ENCODE measurements at places on chromosomes 16 and 17.

GRCh38 chr17:76261421-76262215, 3.5 kb upstream of the UBALD2 start:
- no peak for DNase-seq

GRCh38 chr17:19313746-19314651, 48.5 kb downstream of the B9D1 start:
- DNase-seq = no peak

DNA sequence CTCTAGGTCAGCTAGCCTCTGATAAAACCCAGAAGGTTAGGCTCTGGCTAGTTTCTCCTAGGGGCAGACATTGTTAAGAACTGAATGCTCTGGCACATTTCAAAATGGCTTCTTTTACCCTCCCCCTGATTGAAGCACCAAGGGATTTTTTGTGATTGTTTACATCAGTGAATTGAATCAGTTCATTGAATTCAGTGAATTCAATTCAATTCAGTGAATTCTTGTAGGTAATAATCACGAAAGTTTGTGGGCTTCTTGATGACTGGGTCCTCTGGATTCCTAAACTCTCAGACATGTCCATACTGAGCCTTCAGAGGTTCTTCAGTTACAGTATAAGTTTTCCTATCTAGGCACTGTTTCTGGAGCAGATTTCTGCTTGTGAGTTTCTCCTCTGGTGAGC, 135.2 kb upstream of the ELAC2 start:
- no peak for DNase-seq

- no peak for DNase-seq
These were observed 19.2 kb downstream of the FLOT2 start for GRCh38 chr17:28878158-28878910.

- no peak for DNase-seq
These were observed 151.9 kb downstream of the MSI2 start for GRCh38 chr17:57408071-57408811.

DNA sequence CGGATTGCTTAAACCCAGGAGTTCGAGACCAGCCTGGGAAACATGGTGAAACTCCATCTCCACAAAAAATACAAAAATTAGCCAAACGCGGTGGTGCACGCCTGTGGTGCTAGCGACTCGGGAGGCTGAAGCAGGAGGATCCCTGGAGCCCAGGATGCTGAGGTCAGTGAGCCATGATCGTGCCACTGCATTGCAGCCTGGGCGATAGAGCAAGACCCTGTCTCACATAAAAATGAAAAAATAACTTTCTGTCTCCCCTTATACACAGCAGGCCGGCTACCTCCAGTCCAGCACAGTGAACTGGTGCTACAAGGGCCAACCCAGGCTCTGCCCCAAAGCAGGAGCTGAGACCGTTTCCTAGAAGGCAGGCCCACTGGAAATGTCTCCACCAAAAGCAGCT, 59.7 kb downstream of the YWHAE start:
- DNase-seq = no peak

GRCh38 chr17:27295945-27296344, 2.0 kb downstream of the WSB1 start:
- DNase-seq = no peak

DNA sequence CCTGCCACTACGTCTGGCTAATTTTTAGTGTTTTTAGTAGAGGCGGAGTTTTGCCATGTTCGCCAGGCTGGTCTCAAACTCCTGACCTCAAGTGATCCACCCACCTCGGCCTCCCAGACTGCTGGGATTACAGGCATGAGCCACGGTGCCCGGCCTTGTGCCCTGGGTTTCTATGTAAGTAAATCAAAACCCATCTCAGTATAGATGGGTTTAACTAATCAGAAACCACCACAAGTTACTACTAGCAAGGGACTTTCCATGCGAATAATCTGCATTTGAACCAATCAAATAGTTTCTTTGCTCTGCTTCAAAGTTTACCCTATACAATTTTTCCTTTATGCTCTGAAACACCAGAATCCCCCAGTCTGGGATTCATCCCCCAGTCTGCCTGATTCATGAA, 16.5 kb upstream of the EIF1 start:
- DNase-seq = no peak

DNA sequence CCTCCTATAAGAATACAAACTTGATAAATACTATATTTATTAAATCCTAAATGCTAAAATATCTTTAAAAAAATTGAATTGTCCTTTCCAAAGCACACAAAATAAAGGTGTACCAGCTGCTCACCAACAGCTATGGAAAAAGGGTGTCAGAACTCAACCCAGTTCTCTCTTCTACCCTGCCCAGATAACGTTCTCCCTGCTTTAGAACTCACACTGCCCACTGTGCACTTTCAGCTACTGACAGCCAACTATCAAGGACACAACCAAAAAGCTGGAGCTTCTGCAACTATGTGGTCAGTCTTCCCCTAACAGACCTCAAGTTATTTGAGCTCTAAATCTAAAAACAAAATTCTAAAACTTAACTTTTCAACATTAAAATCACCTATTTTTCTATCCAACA, 13.7 kb downstream of the AP1G1 start:
- no peak for DNase-seq

DNA sequence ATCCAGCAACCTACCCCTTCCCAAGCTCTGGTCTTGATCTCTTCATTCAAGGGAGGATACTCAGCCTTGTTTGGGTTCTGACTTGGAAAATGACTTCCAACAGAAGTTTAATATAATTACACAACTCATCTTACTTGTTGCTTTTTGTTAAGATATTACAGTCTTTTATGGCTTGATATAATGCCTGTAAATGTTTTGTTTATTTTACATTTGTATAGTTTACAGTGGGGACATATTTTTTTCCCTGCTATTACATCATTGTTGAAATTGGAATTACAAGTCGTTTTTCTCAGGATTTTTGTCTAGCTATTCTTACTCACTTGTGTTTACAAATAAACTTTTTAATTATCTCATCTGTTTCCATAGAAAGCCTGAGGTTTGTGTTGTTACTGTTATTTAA, 436.0 kb downstream of the CNTNAP4 start:
- no peak for DNase-seq

DNA sequence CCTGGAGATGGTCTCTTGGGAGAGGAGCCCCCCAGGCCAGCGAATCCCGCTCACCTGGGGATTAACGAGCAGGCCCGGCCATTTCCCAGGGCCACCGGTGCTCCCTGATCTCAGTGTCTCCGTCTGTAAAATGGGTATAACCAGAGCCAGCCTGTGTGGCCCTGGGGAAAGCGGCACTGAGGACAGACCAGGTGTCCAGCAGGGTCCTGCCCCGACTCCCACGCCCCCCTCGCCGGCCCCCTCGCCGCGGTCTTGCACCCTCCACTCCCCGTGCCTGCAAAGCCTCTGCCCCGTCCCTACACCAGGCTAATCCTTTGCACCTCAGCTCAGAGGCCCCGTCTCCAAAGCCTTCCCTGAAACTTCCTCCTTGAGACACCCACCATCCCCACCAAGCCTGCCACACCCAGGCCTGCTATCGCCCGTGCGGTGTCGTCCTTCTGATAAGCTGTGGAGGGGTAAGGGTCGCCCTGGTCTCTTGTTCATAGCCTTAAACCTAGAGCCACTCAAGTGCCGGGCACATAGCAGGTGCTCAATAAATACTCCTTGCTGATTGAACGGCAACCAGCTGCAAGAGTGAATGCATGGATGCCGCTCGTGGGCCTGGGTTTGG, 259.1 kb downstream of the C16orf95 start:
- DNase-seq = no peak

DNA sequence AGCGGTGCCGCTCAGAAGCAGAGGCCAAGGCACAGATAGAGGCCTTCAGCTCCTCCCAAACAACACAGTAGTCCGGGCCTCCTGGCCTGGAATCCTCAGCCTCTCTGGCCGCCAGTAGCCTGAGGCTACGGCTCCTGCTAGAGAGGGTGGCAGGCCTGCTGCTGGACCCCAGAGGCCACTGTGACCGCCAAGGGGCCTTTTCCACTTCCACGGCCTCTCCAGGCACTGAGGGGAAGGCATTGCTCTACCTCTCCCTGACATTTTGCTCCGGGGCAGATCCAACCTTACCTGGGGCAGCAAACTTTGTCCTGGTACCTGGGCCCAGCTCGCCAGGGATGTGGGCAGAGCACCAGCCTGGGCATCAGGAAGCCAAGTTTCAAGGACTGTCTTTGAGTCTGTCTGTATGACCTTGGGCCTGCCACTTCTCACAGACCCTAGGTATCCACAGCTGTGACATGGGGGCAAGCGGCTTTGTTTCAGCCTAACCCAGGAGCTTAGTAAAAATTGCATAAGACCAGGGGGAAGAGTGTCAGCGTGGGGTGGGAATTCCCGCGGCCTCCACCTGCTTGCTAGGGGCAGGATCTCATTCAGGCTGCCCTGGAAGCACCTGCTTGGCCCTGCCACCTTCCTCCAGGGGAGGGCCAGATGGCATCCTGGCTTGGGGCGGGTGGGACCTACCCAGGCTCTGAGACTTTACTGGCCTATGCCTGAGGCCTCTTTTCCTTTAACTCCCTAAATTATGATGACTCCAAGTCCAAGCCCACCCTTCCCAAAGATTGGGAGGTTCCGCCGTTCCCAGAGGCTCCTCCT, 33.2 kb downstream of the ADGRG5 start:
- no peak for DNase-seq

DNA sequence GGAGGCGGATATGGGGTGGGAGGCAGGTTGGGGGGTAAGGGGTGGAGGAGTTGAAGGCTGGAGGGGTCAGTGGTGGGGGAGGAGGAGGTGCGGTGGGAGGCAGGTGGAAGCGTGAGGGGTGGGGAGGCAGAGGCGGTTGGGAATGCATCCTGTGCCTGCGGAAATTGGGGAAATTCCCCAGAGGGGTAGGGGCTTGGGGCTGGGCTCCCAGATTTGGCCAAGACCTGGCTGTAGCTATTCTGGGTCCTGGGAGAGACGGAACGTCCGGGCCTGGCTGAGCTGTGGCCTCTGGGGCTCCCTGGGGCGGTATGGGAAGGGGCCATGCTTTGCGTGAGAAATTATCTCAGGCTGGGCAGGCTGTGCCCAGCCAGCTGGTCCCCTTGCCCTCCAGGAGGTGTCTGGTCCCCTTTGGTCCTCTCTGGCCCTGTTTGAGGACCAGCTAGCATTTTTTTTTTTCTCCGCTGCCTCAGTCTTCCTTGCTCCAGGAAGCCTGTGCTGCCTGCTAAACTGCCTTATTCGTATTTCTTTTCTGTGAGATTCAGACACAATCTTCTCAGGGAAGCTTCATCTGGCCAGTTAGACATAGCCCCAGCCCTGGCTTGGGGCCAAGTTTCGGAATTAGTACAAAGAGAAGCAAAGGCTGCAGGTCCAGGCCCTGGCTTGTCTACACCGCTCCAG, 7.3 kb upstream of the TRPV2 start:
- DNase-seq = no peak

- DNase-seq = no peak
These were observed 164.3 kb downstream of the ABCC12 start for GRCh38 chr16:47991491-47991890.

GRCh38 chr17:57915985-57916757, 39.0 kb downstream of the CUEDC1 start:
- no peak for DNase-seq

DNA sequence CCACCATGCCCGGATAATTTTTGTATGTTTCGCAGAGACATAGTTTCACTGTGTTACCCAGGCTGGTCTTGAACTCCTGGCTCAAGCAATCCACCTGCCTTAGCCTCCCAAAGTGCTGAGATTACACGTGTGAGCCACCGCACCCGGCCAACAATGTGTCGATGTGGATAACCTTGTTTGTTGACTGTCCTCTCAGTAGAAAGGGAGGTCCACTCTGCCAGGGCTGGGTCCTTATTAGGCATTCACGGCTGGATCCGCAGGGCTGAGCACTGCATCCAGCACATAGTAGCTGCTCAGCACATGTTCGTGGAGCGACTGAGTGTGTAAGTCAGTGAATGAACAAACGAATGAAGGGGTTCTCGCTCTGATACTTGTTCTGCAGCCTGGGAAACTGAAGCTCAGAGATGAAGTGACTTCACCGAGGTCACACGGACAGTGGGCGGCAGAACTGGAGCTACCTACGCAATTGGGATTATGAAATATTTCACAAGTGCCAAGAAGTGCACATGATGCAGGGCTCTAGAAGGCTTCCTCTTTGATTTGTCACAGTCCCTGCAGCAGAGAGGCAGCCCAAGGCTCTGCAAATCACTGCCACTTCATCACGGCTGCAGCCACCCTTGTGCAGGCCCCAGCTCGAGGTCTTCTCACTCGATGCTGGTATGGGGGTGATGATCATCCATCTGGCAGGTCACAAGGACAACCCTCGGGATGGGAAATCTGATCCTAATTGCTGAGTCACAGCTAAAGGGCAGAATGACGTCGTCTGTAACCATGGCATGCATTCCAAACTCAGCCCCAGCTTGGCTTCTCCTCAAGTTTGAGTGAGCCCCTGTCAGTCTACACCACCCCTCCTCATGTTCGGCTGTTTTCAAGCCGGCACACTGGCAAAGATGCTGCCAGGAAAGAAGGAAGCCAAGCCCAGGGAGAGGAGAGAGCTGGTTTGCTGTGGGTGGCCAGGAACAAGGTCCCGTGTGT, 28.0 kb upstream of the SNN start:
- DNase-seq = no peak

GRCh38 chr17:83103200-83103942, 24.0 kb downstream of the METRNL start:
- DNase-seq = no peak

GRCh38 chr17:73342050-73342522, 30.3 kb upstream of the CDC42EP4 start:
- no peak for DNase-seq

DNA sequence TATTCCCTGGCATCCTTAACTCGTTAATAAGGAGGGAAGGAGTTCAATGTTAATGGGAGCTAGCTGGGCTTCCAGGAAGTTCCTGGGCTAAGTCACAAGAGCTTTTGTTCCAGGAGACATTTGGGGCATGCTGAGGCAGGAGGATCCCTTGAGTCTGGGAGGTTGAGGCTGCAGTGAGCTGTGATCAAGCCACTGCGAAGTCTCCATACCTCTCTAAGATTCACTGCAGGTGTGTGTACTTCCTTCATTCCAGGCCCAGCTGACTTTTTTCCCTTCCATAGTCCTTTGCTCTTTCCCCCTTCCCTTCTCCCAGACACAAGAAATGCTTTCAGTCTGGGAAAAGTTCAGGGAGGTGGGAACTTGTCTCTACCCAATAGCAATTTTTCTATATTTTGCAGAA, 489.8 kb downstream of the NPIPA7 start:
- no peak for DNase-seq

DNA sequence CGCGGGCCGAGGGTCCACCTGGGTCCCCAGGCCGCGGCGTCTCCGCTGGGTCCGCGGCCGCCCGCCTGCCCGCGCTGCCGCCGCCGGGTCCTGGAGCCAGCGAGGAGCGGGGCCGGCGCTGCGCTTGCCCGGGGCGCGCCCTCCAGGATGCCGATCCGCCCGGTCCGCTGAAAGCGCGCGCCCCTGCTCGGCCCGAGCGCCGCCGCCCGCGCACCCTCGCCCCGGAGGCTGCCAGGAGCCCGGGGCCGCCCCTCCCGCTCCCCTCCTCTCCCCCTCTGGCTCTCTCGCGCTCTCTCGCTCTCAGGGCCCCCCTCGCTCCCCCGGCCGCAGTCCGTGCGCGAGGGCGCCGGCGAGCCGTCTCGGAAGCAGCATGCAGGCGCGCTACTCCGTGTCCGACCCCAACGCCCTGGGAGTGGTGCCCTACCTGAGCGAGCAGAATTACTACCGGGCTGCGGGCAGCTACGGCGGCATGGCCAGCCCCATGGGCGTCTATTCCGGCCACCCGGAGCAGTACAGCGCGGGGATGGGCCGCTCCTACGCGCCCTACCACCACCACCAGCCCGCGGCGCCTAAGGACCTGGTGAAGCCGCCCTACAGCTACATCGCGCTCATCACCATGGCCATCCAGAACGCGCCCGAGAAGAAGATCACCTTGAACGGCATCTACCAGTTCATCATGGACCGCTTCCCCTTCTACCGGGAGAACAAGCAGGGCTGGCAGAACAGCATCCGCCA, 504 bp downstream of the FOXC2 start:
- DNase-seq = no peak
